Left ventricle myocardium inferior (tissue), 1 donor: ENCODE measurements at places on chromosomes 3 and 15. TPM values are rescaled to one million over a fixed set of nuclear protein-coding genes. Genes with fewer than 3 reads are reported as not detected.

GRCh38 chr3:81980596-81981494, 219.4 kb upstream of the GBE1 start:
- H3K27ac ChIP-seq: no peak overlapping the region
- no peak for DNase-seq
- no peak overlapping the region for H3K4me3 ChIP-seq

DNA sequence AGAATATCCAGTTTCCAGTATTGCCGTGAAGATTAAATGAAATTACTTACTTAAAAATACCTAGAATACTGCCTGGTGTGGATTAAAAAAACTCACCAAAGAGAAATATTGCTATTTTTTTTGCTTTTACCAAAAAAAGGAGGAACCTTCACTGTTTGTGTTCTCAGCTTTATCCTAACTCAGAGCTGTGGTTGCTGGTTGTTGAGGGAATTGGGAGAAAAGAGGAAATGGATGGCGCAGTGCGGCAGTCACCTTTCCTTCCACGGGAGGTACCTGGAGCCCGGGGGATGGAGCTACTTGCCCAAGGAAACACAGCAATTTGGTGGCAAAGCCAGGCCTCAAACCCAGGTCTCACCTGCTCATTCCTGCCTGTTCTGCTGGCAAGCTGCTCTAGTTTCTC, 270.3 kb downstream of the RPLP1 start:
- H3K27me3 ChIP-seq: peaks cover 88% of the 10 kb centered on the region
- no peaks in the 10 kb centered on the region for H3K4me1 ChIP-seq
- DNase-seq: no peak
- no peaks in the 10 kb centered on the region for H3K36me3 ChIP-seq

- no peaks in the 10 kb centered on the region for H3K27me3 ChIP-seq
- no peak overlapping the region for H3K4me3 ChIP-seq
- no peaks in the 10 kb centered on the region for H3K36me3 ChIP-seq
- DNase-seq: no peak
- peaks cover 34% of the 10 kb centered on the region for H3K4me1 ChIP-seq
Measured at GRCh38 chr15:73387507-73388255, 18.9 kb upstream of the HCN4 start.

RASGRF1 gene
- not detected for total RNA-seq

OR5K2 gene
- total RNA-seq: not detected
